ENCODE measurements at places on chromosomes 2 and 18.

DNA sequence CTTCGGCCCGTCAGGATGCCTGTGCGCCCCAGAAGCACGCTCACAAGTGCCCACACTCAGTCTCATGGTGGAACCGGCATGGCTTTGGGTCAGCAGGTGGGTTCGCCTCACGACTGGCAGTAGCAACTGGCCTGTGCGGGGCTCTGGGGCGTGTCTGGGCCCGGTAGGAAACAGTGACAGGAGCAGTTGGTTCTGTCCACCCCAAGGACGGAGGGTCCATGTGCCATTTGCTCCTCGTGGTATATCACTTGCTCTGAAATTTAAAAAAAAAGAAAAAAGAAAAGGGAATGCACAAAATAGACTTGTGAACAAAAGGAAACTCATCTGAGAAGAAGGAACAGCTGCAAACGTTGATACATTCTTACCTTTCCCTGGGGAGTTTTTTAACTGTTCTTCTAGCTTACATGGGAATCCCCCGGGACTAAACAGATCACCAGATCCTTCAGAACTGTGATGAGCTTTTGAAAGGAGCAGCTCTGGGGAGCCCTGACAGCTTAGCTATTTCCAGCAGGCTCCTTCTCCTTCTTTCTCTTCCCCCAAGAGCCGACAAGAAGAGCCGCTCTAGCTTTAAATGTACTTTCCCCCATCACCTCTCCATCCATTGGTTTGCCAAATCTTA, 42.8 kb downstream of the TRAPPC12 start:
- DNase-seq, result no peak

DNA sequence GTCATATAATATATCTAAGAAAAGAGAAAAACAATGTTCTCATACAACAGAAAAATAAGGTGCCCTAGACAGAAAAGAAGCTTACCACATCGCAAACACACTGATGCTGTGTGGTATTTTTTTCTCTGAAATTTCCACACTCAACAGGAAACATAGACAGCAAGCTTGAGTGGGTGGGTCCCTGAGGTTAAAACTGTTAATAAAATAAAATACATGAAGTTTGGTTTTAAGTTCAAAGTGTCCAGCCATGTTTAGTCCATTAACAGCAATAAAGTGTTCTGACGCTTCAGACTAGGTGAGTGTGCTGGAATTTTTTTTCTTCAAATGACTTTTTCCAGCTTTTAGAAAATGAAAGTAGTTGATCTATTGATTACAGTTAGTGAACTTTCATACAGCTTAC, 83.3 kb upstream of the EPB41L5 start:
- DNase-seq, result no peak

DNA sequence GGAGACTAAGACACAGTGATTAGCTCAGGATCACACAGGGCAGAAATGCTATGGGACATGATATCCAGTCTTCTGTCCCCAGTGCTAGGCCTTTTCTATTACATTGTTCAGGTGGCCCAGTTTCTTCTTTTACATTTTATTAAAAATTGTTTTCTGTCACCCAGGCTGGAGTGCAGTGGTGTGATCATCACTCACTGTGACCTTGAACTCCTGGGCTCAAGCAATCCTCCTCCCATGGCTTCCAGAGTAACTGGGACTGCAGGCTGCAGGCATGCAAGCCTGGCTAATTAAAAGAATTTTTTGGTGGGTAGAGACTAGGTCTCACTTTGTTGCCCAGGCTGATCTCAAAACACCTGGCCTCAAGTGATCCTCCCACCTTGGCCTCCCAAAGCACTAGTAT, 15.4 kb downstream of the PDK1 start:
- no peak for DNase-seq

DNA sequence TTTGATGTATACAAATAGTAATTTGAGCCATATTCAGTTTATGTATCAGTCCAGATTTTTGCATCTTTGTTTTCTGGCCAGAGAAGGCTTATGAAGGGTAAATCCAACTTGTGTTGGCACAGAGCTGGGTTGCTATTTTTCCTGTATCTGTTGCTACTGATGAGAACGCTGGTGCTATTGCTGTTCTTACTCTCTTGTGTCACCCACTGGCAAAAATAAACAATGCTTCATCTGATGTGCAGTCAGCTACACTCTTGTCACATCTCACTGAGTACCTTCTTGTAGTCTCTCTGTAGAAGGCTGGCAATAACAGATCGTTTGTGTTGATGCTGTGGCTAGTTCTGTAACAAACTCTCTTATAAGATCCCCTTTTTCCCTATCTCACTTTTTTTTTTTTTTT, 323.4 kb downstream of the CDH19 start:
- DNase-seq, result no peak

DNA sequence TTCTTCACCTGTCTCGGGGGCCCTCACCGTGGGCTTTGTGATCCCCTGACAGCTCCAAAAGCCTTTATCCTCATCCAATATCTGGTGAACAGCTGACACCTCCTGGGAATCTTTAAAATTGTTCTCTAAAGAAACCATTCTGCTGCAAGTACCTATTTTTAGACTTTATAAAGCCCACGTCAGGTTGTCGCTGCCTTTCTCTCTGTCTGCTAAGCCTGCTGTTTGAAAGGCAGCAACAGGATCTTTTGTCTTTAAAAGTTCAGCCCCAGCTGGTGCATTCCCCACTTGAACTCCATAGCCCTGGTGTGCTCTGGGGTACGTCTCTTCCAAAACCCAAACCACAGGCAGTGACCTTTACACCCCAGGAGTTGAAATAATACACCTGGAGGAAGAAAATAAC, 145.0 kb downstream of the NEDD4L start:
- no peak for DNase-seq

DNA sequence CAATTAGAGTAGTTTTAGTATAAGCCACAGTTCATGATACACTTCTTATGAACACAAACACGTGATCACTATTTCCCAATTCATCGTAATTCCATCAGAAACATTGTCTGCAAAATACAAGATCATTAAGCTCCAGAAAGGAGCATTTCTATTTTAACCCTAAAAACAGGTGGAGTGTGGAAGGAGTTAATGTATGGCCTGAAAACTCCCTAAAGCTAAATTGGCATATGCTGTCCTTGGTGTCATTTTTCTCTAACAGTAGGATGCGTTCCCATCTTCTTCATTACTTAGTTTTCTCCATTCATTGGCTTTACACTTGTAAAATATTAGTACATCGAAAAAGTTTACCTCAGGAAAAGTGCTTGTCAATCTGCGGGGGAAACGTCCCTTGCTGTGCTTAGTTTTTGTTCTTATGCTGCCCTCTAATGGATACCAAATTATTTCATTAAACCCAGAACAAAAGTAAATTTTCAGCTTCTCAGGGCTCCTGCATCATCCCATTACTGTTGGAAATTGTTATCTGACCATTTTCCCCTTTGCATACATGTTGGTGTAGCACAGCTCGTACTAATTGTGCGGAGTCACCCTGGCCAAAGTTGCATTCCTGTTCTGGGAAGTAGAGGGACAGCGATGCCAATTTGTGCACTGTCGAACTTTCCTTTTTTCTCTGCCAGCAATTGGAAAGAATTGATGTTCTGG, 153.4 kb downstream of the GPD2 start:
- DNase-seq, result peak; percentile 32

DNA sequence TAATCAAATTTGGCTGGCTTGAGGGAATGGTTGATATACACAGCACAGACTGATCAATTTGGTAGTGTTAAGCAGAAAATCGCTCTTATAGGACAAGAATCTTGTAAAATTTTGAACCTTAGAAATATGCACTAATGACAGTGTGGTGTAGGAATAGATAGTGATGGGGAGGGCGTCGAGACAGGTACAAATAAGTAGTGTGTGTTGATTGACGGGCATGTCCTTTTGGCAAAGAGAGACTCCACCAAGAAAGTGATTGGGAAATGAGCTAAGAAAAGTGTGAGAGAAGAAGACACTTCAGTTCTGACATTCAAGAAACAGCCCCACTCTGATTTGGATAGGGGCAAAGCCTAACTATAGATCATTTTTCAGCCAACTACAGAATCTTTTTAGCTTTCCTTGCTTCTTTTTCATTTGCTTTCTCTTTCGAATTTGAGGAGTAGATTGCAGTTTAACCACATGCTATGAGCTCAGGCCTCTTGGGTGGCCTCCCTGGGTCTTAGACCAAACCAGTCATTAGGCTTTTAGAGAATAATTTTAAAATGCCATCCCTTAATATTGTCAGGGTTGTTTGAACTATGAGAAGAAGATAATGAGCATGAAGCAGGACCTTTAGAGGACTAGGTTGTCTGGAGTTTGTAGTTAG, 127.1 kb downstream of the CERS6 start:
- no peak for DNase-seq

DNA sequence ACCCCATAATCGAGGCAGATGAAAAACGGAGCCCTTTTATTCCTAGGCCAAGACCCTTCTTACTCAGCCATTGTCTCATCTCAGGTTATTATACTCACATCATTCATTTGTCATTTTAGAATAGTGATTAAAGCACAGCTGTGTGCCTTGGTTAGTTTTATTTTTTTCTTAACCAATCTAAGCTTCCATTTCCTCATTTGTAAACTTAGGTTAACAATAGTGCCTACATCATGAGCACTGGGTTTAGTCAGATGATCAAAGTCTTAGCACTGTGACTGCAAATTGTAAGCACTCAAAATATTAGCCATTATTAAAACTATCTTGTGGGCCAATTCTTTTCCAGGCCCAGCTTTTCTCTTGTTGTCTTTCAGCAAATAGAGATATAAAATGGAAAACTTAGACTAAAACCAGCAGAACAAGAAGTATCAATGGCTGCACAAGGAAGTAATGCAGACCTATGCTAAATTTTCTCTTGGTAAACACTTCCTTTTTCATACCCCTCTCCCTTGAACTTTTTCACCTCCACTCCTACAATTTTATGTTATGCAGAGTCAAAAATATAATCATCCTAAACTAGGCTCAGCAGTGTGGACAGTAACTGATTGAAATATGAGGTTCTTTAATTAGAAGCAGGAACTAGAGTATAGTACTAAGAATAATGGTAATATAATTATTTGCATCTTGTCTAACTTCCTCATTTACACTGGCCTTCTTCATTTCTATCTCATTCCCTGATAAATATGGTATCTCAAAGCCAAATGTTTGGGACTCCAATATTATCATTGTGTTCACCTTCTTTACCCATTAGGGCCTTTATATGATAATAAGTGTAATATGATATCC, 21.5 kb upstream of the GALNT3 start:
- DNase-seq, result no peak

GRCh38 chr2:193333539-193333938, 1138.8 kb upstream of the TMEFF2 start:
- DNase-seq, result no peak

DNA sequence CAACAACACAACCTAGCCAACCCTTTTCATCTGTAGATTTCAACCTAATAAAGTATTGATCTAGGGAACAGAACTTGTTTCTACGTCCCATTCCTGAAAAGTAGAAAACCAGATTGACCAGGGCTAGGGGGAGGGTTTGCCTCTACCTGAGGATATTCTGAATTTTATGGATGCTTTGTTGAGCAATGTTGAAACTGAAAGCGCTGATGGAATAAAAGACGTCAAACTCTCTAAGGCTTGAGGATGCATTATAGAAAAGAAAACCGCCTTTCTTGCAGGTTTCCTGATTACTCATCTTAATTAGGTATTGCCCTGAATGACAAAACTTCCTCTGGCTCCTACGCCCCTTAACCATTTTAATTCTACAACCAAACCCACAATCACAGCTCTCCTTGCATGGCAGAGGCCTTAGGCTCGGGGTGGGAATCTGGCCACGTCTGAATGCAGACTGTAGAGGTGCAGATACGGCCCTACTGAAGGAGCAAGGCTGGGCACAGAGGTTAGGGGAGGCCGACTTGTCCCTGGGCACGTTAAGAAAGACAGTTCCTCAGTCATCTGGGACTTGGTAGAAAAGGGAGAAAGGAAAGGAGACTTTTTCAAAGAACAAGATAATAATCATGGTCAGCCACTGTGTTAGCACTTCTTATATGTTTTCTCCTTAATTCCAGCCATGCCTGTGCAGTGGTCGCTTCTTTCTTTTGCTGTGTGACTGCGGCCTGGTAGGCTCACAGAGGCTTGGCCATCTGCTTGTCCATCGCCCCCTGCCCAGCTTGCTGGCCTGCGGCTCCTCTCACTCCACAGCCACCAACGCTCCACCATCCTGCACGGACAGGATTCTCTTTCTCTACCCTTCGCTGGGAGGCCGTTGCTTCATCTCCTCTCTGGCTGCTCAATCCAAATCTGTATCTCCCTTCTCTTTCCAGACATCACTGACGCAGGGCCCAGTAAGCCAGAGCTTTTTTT, 209.5 kb downstream of the VAPA start:
- DNase-seq, result no peak

DNA sequence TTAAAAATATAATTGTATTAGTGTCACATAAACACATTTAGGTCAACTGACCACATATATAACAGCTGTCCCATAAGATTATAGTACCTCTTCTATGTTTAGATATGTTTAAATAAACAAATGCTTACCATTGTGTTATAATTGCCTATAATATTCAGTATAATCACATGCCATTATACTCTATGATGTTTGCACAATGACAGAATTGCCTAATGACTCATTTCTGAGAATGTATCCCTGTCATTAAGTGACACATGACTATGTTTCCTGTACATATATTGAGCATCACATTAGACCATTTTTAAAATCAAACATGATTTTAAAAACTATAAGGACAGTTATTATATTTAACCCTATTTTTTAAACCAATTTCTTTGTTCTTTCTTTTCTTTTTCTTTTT, 89.8 kb downstream of the HS6ST1 start:
- DNase-seq, result no peak

- DNase-seq, result no peak
These were observed 9.0 kb upstream of the CWC22 start for GRCh38 chr2:180015951-180016709.

DNA sequence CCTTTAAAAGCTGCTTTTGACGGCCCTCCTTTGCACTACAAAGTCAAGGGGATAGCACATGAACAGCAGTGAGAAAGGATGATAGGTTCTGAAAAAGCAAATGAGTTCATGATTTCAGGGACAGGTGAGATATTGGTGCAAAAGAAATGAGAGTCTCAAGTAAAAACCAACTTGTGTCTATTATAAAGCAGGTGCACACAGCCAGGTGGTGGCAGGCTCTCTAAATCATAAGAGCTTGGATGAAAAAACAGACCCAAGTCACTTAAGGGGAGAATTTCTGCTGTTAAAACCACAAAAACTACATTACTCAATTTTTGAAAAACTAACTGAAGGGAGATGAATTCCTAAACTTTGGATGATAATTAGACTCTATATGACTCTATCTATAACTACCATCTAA, 201.5 kb downstream of the SP3 start:
- no peak for DNase-seq

- no peak for DNase-seq
These were observed 49.8 kb upstream of the SLC1A4 start for GRCh38 chr2:64939332-64939917.

GRCh38 chr18:52288403-52289004, 51.5 kb upstream of the DCC start:
- peak; percentile 55 for DNase-seq

DNA sequence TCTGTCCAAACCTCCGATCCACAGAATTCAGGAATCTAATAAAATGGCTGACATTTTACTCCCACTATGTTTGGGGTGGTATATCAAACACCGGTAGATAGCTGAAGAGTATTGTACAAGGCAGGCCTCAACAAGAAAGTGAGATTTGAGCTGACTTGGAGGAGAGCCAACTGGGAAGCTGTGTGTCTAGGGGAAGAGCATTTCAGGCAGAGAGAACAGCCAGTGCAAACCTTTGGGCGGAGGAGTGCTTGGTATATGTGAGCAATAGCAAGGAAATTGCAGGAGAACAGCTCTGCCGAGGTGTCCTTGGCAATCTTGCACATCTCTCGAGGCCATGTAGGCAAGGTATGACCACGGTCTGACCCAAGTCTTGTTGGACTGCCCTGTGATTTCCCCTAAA, 1.8 kb upstream of the MERTK start:
- no peak for DNase-seq

- DNase-seq, result no peak
These were observed 40.4 kb downstream of the SH3YL1 start for GRCh38 chr2:223451-223850.

Data from testis (tissue), 5 donors.